ENCODE measurements at places on chromosomes 2 and 18.

DNA sequence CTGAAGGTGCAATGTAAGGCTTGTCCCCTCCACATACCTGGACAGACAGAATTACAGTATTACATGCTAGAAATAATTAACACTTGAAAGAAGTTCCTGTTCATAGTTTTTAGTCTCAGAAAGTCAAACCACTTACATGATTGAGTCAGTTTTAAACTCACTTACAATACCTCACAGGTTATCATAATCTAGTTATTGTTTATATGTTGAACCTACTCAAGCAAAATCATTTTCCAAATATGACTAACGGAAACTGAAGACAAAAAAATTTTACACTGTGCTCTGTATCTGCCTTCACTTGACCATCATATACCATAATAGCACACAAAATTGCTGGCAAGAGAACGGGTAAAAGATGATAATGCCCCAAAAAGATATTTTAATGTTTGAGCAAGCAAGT, 78.5 kb downstream of the ATL2 start:
- no peak for DNase-seq

DNA sequence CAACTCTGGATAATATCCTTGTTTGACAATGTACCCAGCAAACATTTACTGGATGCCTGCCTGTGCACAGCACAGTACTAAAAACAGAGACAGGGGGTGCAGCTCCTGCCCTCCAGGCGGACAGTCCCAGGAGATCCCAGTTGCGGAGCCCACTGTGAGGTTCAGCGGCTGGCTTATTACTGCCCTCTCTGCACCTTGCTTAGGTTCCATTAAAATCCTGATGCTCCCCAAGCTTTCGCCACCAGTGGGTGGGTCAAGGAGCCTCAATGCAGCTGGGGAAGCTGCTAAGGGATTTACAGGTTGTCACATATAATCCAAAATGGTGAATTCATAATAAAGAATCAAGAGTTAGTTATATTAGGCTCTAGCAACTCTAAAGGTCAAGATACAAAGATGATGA, 38.3 kb downstream of the CRACDL start:
- no peak for DNase-seq

DNA sequence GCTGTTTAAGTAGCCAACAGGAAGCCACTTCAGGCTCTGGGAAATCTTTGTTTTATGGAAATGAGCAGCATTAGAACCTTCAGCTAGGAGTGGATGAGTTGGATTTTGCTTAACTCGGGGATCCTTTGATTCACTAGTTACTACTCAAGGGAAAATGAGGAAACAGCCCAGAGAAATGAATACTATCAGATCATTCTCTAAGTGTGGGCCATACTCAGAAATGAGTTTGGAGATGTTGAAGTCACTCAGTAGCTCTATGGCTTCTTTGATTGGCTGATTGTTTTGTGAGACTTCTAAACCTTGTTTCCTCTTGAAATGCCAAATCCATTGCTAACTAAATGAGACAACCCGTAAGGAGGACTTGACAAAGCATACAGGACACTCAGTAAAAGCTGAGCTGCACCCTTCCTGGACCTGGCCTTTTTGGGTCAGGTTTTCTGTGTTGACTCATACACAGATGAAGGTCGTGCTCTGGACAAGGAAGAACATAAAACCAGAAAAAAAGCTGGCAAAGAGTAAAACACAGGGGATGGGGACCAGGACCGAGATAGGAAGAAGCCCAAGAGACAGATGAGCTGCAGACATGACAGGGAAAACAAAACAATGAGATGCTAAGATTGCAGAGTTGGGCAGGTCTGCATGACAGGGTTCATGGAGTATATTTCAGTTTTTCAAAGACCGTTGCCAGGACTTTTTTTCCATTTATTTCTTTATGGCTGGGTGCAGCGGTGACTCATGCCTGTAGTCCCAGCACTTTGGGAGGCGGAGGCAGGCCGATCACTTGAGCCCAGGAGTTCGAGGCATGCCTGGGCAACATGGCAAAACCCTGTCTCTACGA, 41.6 kb downstream of the INO80C start:
- DNase-seq, result no peak

DNA sequence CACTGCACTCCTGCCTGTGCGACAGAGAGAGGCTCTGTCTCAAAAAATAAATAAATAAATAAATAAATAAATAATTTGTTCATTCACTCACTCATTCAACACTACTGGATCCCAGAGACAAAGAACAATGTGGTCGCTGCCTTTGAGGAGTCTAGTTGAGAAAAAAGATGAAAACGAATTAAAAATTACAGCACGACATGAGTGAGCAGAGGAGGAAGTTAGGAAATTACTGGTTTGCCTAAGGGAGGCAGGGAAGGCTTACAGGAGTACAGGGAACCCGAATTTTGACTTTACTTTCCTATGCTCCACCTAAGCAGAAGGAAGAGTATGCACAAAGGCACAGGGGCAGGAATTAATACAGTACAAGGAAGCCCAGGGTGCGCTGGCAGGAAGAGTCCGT, 4.2 kb upstream of the KCMF1 start:
- no peak for DNase-seq

GRCh38 chr2:196208915-196209314, 37.5 kb upstream of the STK17B start:
- no peak for DNase-seq

DNA sequence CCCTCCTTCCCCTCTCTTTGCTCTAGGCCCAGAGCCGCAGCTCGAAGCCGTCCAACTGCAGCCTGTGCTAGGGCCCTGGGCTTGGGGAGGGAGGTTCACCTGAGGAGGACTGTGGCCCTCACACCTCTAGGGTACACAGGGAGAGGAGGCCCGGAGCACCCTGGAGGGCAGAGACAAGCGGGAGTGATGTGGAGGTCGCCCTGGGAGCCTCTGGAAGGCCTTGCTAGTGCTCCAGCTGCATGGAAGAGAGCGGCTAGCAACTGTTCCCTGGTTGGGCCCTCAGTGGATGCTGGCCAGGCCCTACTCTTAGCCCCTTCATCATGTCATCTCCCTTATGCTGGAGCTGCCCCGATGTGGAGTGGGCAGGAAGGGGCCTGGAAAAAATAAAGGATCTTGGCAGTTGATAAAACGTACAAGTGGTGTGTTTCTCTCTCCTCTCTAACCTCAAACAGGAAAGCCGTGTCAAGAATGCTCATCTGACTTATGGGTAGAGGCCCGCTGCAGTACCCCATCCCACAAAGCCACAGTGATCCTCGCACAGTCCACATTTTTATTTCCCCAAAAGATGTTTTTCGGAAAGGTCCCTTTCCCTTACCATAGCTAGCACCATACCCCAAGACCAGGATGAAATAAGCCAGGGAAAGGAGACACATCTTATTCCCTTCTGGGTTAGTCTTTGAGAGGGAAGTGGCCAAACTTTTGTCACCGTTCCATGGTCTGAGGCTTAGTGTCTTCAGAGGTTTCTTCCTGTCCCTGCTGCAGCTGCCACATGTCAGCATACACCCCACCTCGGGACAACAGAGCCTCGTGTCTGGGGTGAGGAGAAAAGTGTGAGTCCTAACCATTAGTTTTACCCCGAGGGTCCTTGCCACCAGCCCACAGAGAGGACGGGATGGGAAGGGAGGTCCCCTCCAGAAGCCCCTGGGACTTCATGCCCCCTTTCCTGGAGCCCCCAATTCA, 2.9 kb downstream of the ZFAND2B start:
- no peak for DNase-seq

GRCh38 chr2:226179010-226179409, 620.6 kb downstream of the IRS1 start:
- no peak for DNase-seq

DNA sequence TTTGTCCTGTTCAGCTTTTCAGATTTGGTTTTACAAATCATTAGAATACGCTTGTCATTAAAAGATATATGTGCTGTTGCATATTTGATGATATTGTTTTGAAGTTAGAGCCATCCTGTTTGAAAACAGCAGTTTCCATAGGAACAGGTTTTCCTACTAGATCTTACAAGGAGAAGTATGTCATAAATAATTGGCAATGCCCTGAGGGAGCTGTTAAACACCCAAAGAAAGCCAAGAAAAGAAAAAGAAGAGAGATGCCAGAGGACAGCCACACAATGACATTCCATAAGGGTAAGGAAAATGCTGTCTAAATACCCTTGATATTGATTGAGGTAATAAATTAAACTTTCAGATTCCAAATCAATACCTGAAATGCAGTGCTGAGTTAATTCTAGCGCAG, 392.2 kb upstream of the CRIM1 start:
- DNase-seq, result no peak

DNA sequence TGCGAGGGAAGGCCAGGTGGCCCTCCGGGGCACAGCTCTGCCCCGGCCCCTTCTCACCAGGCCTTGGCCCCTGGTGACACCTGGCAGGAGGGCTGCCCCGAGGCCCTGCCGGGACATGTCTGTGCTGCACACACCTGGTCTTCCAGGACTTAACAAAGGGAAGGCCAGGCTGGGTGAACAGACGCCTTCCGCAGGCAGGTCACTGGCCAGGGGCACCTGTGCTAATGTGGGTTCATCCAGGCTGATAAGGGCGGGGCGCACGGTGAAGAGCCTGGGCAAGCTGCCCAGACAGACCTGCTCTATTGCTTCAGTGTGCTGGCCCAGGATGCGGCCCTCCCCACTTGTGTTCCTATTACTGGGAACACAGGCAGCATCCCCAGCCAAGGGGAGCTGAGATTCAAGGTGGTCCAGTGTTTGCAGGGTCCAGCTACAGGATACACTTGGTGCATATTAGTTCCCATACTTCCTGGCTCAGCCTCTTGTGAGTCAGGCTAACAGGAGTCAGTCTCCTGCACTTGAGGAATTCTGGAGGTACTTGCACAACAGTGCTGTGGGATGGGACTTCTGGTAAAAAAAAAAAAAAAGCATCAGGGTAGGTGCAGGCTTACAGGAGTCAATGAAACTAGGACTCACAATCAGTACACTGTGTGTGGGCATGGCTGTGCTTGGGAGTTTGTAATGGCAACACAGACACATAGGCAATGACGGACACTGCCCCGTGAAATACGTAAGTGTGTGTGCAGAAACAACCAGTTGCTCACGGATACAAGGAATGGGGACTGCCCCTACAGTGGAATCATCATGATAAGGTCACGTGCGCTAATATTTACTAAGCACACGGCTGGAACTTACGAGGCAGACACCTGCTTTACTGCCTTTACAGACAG, 261.4 kb downstream of the TWIST2 start:
- no peak for DNase-seq

DNA sequence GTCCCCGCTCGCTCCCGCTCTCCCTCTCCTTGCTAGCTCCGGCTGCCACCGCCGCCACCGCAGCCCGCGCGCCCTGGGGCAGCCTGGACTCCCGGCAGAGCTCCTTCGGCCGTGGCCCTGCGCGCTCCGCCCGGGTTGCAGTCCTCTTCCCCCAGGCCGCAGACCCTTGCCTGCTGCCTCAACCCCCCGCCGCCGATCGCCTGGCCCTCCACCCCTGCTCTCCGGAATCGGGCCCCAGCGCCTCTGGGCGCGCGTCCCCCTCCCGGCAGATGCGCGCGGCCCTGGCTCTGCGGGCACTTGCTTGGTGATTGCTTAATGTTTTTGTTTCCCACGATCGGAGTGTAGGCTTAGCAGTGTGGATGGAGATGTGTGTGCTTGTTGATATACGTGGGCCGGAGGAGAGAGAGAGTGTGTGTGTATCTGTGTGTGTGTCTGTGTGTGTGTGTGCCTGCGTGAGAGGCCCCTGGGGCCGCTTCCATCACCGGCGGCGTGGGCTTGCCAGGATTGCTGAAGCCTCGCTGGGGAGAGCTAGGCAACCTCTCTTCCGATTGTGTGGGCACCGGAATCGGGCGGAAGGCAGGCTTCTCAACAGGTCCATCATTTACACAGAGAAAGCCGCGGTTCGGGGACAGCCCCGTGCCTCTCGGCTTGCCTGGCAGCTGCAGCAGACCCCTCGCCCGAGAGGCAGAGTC, 877 bp downstream of the INHBB start:
- DNase-seq, result no peak
